Stimulated activated CD4-positive, alpha-beta T cell treated with anti-CD3 and anti-CD28 coated beads, Interleukin-1b, Interleukin-23, amount 100 ng/mL, for 24 hours (primary cell): ENCODE measurements at places on chromosomes 3 and 15.

DNA sequence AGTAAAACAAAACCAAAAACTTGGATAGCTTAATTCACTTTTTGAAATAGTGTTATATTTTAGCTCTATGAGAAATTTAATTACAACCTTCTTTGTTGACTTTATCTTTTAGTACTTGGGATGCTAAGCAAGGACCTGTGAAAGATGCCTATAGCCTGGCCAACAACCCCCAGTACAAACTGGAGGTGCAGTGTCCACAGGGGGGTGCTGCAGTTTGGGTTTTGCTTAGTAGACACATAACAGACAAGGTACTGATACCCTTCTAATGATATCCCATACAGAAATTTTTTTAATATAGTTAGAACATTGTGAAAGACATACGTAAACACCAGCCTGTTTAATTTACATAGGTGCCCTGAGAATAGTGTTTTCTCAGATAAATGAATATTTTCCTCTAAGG lies 35.3 kb downstream of the CAPN7 start:
- peak; percentile 20 for DNase-seq

- no peak for DNase-seq
Observed at GRCh38 chr3:102195198-102195948, 239.4 kb upstream of the ZPLD1 start.

- DNase-seq: no peak
Observed at GRCh38 chr15:99762288-99762687, 29.1 kb upstream of the LYSMD4 start.

DNA sequence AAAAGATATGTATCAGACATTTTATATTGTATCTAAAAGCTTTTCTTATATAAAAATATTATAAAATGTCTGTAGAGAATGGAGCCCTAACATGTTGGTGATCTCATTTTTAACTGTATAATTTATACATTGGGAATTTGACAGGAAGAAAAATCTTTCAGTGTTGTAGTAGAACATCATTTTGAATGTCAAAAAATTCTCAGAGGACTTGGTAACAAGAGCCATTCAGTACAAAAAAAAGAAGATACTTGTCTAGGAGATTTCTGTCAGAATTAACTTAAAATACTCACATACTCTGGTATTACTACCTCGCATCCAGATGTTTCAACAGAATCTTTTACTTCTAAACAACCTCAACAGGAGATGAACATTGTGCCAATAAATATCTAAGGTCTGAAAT lies 1277.9 kb downstream of the ROBO2 start:
- no peak for DNase-seq

- no peak for DNase-seq
Observed at GRCh38 chr15:84034578-84035398, 200.8 kb upstream of the GOLGA6L4 start.

DNA sequence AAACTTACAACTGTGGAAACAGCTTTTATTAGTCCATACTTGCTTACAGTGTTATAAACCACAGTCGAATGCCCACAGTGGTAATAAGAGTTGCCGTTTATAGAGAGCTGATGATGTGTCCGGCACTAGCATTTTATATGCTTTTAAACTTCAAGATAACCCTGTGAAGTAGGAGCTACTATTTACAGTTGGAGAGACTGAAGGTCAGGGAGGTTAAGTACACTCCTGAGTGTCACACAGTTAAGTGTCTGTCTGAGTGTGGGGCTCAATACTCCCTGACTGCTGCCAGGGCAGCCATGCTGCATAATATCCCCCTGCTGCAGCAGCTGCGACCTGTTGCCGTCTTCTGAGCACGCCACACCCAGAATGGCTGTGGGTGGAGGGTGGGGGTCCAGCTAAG lies 89.9 kb upstream of the TNFAIP8L3 start:
- DNase-seq: no peak

DNA sequence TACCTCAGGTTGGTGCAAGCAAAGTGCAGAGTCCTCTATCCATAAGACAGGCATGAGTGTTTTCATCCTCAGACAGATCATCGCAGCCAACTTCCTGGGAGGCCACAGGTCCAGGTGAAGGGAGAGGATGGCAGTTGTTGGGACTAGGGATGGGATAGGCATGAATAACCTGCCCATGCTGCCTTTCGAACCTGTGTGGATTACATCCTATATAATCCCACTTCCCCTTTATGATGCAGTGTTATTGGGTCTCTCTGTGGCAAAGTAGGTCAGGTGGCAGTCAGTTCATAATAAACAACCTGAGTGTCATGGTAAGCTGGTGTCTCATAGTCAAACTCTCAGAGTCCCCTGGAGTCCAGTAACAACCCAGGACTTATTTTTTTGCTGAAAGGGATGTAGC lies 40.4 kb downstream of the CCR3 start:
- no peak for DNase-seq

GRCh38 chr3:45087155-45087554 lies 59.0 kb downstream of the CDCP1 start:
- no peak for DNase-seq

DNA sequence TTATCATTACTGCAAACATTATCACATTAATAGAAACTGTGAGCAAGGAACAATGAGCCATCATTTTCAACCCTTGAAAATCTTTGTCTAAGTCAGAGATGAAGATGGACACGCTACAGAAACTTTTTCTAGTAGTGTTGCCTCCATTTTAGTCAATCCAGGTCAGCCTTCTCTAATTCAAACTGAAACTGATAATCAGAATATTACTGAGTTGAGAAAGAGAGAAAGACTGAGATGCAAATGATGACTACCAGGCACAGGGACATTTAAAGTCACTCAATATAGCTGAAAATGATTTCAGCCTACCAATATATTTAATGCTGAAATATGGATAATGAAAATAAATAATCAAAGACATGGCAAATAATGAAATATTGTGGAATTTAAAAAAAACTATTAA lies 261.4 kb downstream of the GBE1 start:
- DNase-seq: no peak

DNA sequence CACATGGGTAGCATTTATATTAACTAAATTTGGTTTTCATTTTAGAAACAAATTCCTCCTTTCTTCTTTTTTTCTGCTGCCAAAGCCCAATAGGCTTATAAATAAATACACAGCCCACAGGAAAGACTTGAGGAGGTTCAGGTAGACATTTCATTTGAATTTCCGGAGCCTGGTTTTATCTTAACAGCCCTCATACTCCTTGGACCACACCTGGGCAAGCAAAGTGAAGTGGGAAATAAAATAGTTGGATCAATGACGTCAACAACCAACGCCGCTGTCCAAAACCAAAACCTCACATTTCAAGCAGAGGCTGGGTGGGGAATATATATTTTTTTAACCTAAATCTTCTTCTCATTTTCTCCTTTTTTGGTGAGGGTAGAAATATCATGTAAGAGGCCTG lies 53.2 kb downstream of the RFTN1 start:
- DNase-seq: no peak

DNA sequence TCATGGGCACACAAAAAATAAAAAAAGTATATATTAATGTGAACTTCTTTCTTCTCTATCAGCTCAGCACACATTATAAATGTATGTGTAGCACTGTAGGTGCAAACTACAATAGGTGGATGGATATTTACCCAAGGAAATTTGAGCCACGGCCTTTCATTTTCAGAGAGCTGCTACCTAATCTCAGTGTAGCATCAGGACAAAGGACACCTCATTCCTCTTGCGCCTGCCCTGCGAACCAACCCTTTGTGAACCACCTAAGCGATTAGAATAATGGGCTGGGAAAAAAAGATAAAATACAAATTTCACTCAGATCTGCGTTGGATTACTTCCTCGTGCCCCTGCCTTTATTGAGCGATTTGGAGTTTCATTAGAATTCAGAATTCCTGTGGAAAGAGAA lies 263.2 kb downstream of the NR2F2 start:
- DNase-seq: no peak

DNA sequence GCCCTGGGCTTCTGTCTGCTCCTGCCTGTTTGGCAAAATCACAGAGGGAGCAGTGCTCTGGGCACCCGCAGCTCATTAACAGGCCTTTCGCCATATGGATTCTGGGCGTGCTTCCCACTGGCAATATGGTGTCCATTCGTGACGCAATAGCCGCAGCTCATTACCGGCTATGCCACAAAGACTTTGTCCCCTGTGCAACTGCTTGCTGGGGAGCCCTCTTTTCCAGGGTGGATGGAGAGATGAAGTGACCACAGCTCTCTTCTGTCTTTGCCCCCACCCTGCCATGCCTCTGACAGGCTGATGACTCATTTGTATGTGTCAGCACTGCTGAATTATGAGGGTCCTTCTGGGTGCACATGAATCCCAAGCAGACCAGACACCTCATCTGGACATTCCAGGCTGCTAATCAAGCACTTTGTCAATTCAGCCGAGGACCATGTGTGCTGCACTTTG lies 214.3 kb upstream of the FEZF2 start:
- no peak for DNase-seq

DNA sequence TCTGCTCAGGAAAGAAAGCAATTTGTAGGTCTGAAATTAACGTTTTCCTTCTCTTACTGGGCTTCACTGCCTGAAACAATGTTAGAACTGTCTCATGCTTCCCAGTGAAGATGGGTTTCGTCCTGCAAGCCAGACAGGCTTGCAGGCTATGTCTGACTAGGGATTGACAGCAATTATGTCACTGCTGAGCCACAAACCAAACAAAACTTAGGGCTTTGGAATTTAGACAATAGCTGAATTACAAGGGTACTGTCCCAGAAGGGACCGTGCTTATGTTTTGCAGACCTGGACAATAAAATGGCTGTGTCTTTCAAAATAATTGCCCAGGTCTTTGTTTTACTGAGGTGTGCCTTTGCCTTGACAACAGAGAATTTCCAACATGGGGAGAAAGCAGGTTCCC lies 46.3 kb upstream of the CCDC80 start:
- no peak for DNase-seq

- no peak for DNase-seq
Observed at GRCh38 chr3:126495786-126496185, 20.1 kb upstream of the ZXDC start.

- no peak for DNase-seq
Observed at GRCh38 chr3:69328103-69328962, 57.6 kb downstream of the FRMD4B start.

DNA sequence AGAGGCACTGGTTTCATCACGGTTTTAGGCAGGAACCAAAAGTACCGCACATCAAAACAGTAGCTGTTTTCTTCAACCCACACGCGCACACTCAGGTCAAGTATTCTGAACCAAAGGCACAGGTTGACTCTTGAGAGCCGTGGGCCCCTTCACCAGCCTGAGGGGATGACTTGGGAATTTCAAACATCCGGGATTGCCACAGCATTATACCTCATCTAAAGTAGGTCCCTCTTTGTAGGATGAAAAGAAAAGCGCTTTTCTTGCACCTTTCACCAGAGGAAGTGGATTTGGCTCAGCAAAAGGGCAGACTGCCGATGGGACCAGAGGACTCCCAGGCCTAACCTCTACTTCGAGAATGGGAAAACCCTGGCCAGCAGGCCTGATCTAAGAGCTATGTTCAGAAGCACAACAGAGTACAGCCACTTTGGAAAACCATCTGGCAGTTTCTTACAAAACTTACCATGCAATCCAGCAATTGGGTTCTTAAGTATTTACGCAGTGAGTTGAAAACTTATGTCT lies 88.2 kb upstream of the PROK2 start:
- DNase-seq: no peak

GRCh38 chr3:46089237-46090011 lies 62.1 kb upstream of the XCR1 start:
- DNase-seq: no peak

DNA sequence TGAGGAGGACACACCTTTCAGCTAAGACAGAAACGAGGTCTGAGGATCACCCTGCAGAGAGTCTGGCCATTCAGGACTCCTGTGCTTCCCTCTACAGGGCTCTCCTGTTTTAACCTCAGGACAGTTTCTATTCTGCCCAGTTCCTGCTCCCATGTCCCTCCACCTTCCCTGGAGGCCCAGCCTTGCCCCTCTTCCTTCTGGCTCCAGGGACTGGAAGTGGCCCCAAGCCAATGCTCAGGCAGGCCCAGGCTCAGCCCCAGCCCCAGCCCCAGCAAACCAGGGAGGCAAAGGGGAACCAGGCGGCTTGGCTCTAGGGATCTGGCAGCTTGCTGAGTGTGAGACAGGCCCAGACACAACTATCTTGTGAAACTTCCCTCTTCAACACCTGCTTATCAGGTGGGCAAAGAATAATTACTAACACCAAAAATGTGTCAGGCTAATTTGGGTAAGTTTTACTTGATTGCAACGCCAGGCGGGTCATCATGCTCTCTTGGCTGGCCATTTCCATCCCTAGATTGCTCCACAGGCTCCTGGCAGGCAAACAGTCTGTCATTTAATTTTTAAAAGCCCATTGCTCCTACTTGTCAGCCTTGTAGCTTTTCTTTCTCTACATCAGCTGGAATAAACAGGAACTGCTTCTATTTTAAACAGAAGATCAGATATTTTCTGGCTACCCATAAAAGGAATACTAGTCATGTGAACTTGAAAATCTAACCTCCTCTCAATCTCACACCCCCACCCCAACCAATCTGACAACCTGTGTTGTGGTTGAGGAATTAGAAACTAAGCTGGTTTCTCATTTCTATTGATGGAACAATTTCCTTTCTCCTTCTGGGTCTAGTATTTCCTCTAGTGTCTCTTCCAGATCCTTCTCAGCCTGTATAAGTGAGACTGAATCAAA lies 33.5 kb downstream of the UPK1B start:
- no peak for DNase-seq

DNA sequence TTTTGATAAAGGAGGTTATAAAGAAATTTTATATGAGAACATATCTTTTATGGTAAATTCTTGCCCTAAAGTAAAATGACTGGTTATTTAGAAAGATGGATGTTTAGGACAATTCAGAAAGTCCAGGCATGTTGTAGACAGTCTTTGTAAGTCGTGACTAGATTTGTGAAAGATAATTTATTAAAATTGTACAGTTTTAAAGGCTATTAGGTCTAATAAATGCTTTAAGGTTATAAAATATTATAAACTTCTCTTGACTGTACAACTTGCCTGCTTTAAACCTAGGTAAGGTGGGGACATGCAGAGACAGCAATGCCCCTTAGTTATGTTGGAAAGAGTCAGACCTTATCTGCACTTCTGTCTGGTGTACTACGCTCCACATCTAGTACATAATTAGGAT lies 933.5 kb downstream of the SI start:
- no peak for DNase-seq

GRCh38 chr3:122396511-122396910 lies 12.5 kb downstream of the FAM162A start:
- no peak for DNase-seq

DNA sequence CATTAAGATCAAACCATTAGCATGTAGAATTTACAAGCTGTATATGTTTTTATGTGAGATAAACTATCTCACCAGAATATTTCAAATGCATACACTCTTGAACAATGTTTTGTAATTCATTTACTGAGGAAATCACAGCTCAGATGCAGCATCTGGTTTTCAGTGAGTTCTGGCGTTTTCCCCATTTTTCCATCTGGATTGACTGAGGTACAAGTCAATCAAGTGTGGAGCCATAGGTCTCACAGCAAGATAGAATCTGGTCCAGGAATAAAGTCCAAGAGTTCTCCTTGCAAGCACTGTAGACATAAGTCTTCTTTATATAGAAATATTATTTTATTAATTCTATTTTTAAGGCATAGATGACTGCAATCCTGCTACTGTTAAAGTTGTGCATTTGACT lies 219.3 kb downstream of the ZBBX start:
- no peak for DNase-seq

GRCh38 chr15:42104095-42104891 lies 9.9 kb upstream of the PLA2G4D start:
- no peak for DNase-seq

GRCh38 chr3:38221005-38221404 lies 44.6 kb upstream of the SLC22A13 start:
- DNase-seq: no peak
